Breast epithelium (tissue), 4 donors: ENCODE measurements at places on chromosomes 6 and 20. TPM values are rescaled to one million over a fixed set of nuclear protein-coding genes. Genes with fewer than 3 reads are reported as not detected.
A peak's percentile ranks its signal among the peaks of the same experiment; 100 is the strongest.

The UNC5CL gene
- total RNA-seq, result 2.0 TPM

The ENPP1 gene
- 51.5 TPM for total RNA-seq

GRCh38 chr6:143692696-143693095, 14.9 kb downstream of the PHACTR2 start:
- H3K36me3 ChIP-seq, result no peaks in the 10 kb centered on the region
- H3K4me1 ChIP-seq, result peaks cover 14% of the 10 kb centered on the region
- H3K27me3 ChIP-seq, result no peaks in the 10 kb centered on the region
- no peak for DNase-seq
- no peak overlapping the region for H3K4me3 ChIP-seq

- H3K36me3 ChIP-seq, result no peaks in the 10 kb centered on the region
- no peak overlapping the region for H3K27ac ChIP-seq
- no peaks in the 10 kb centered on the region for H3K27me3 ChIP-seq
- no peaks in the 10 kb centered on the region for H3K4me1 ChIP-seq
These were observed 32.3 kb upstream of the LGSN start for GRCh38 chr6:63352069-63352543.

DNA sequence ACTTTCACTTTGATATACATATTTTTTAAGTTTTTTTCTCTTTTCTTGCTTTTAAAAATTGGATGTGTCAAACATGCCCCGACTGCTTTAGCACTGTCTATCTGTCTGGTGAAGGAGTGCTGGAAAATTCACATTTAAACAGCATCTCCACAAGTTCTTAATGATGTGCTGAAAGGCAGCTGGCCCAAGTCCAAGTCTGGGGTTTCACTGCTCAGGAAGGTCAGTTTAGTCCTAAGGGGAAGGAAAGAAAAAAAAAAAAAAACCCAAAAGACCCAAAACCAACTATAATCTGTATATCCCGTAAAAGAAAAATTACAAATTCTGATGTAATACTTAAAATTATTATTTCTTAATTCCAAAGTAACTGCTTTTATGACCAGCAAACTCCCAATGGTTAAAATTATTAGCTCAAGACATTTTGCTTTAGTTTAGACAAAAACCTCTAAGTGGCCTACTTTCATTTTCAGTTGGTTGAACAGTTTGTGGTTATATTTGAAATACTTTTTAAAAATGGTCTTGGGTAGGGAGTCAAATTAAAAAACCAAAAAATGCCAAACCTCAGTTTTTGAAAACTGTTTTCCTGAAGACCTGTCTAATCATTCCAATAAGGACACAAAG, 79.5 kb upstream of the PREP start:
- H3K4me3 ChIP-seq, result no peak overlapping the region
- no peaks in the 10 kb centered on the region for H3K36me3 ChIP-seq
- H3K27ac ChIP-seq, result no peak overlapping the region
- H3K4me1 ChIP-seq, result no peaks in the 10 kb centered on the region

The KCNK16 gene
- total RNA-seq, result not detected

The BFSP1 gene
- total RNA-seq, result 2.8 TPM

DNA sequence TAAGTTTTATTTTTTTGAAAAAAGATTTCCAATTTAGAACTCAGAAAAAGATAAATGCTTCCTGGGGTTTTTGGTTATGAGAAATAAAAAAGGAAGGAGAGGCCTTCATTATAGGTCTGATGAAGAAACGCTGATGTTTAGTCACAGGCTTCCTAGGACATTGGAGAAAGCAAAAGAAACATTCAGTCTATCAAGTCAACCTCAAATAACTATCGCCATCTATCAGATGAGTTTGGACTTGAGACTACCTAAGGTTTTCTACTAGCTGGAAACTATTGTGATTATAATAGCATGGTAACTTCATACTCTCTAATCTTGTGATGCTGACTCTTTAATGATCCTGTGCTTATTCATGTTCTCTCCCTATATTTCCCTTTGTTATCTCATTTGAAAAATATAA, 171.3 kb downstream of the TPBG start:
- H3K4me3 ChIP-seq, result no peak overlapping the region
- DNase-seq, result no peak
- no peak overlapping the region for H3K27ac ChIP-seq

The SEL1L2 gene
- not detected for total RNA-seq

- no peak overlapping the region for H3K27ac ChIP-seq
- H3K27me3 ChIP-seq, result no peaks in the 10 kb centered on the region
- no peak overlapping the region for H3K4me3 ChIP-seq
These were observed 367.9 kb upstream of the SLC35B3 start for GRCh38 chr6:8803181-8803760.

The CFAP206 gene
- 2.0 TPM for total RNA-seq

- no peaks in the 10 kb centered on the region for H3K27me3 ChIP-seq
- no peaks in the 10 kb centered on the region for H3K4me1 ChIP-seq
- peak; percentile 22 for DNase-seq
These were observed 18.0 kb upstream of the CSNK2A1 start for GRCh38 chr20:561437-562231.

DNA sequence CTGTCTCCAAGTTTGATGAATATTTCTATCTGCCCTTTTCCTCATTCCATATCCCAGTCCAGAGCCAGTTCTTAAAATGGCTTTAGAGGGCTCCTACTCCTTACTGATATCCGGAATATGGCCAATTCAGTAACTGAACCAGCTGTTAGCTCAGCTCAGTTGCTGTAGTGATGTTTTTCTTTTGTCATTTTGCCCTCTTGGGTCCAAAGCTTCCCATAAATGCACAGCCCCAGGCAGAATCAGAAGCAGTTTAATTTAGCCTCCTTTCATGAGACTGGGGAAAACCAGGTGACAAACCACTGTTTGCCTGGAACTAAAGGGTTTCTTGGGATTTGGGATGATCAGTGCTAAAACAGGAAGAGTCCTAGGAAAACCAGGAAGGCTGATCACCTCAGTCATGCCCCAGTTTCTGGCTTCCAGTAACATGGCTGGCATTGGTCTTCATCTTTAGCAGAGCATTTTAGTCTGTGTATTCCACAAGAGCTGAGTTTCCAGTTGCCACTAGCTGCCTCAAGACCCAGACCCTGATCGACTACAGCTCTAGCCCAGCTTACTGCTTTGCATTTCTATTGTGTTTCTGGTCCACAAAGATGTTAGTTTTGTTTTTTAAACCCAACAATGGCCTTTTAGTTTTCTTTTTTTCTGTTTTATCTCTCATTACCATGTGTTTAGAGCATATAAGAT, 40.6 kb upstream of the REV3L start:
- no peak for DNase-seq
- no peaks in the 10 kb centered on the region for H3K27me3 ChIP-seq
- no peaks in the 10 kb centered on the region for H3K36me3 ChIP-seq
- no peak overlapping the region for H3K27ac ChIP-seq
- no peaks in the 10 kb centered on the region for H3K4me1 ChIP-seq

The LRRN4 gene
- 20.8 TPM for total RNA-seq

GRCh38 chr6:24689964-24690363, 23.1 kb downstream of the ACOT13 start:
- no peaks in the 10 kb centered on the region for H3K27me3 ChIP-seq
- H3K4me1 ChIP-seq, result no peaks in the 10 kb centered on the region
- H3K4me3 ChIP-seq, result no peak overlapping the region
- H3K36me3 ChIP-seq, result no peaks in the 10 kb centered on the region
- no peak overlapping the region for H3K27ac ChIP-seq

- H3K4me3 ChIP-seq, result no peak overlapping the region
- no peaks in the 10 kb centered on the region for H3K27me3 ChIP-seq
- no peaks in the 10 kb centered on the region for H3K4me1 ChIP-seq
- DNase-seq, result no peak
These were observed 34.3 kb downstream of the CEP250 start for GRCh38 chr20:35489717-35490116.

GRCh38 chr6:121210943-121211342, 123.3 kb downstream of the TBC1D32 start:
- H3K27ac ChIP-seq, result no peak overlapping the region
- no peak for DNase-seq
- H3K36me3 ChIP-seq, result peaks cover 4% of the 10 kb centered on the region
- H3K4me3 ChIP-seq, result no peak overlapping the region
- no peaks in the 10 kb centered on the region for H3K27me3 ChIP-seq
- H3K4me1 ChIP-seq, result no peaks in the 10 kb centered on the region

The GLP1R gene
- total RNA-seq, result 0.33 TPM

The LHFPL5 gene
- total RNA-seq, result not detected
